ENCODE measurements at places on chromosomes 2 and 18. TPM values are rescaled to one million over a fixed set of nuclear protein-coding genes. Genes with fewer than 3 reads are reported as not detected.

- no peak for DNase-seq
Observed at GRCh38 chr2:5482929-5483331, 209.3 kb upstream of the SOX11 start.

GRCh38 chr2:119693967-119694366 lies 15.0 kb downstream of the TMEM177 start:
- DNase-seq = no peak

Gene MTERF4
- 25.3 TPM for total RNA-seq

DNA sequence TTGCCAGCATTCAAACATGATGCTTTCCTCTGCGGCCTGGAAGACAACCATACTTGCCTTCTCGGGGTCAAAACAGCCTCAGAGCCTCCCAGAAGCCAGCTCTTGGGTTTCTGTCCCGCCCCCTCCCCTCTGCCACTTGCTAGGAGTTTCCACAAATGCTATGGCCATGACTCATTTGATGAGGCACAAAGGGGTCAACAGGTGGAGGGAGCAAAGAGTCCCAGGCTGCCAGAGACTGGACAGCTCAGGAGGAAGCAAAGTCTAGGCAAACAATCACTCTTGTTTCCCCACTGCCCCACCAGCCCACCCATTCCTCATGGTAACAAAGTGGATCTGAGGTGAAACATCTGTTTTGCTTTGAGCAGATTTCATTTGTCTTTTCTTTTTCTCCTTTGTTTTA lies 551.1 kb downstream of the TNS1 start:
- DNase-seq = no peak

- no peak for DNase-seq
Observed at GRCh38 chr2:170818752-170819470, 2.2 kb downstream of the GAD1 start.

- no peak for DNase-seq
Observed at GRCh38 chr18:49997558-49997957, 184.2 kb upstream of the ACAA2 start.

- DNase-seq = peak; percentile 80
Observed at GRCh38 chr2:43611987-43612894, 16.4 kb upstream of the THADA start.

Gene TDRD15
- 1.7 TPM for total RNA-seq

GRCh38 chr2:131016826-131017741 lies 76.2 kb downstream of the FAM168B start:
- DNase-seq = no peak

Gene UGT1A6
- not detected for total RNA-seq

Gene FAM237A
- total RNA-seq = not detected

DNA sequence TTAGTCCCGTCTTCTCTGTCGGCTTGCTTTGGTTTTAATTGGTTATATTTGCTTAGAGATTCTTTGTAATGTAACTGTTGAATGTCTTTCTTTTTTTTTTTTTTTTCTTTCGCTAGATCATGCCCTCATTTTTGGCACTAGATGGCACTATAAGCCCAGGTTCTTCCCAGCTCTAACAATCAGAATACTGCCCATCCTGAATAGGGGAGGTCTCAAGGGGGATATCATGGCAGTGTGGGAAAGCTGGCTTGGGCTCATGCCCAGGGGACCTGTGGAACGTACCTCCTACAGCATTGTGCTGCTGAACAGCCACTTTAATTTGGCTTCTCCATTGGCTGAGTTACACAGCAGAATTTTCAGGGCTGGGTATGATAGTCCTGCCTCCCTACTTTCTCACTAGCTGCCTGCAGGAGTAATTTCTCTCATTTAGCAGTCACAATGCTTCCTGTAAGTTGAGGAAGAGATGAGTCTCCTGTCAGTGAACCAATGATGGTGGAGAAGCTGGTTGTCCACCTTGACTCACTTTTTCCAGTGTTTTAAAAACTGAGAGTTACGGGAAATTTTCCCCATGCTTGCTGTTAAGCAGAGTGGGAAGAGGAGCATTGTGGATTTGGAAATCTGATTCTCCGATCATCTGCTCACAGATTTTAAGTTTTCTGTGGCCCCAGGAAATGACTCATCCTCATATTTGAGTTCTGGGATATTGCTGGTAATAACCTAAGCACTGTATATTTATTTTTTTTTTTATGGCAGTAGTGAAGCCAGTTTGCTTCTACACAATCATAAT lies 47.2 kb downstream of the RAD51AP2 start:
- no peak for DNase-seq

Gene SLC35G4
- total RNA-seq = not detected

- no peak for DNase-seq
Observed at GRCh38 chr2:177667626-177668025, 275.1 kb downstream of the AGPS start.

- DNase-seq = no peak
Observed at GRCh38 chr2:161228511-161229240, 68.4 kb downstream of the TANK start.

DNA sequence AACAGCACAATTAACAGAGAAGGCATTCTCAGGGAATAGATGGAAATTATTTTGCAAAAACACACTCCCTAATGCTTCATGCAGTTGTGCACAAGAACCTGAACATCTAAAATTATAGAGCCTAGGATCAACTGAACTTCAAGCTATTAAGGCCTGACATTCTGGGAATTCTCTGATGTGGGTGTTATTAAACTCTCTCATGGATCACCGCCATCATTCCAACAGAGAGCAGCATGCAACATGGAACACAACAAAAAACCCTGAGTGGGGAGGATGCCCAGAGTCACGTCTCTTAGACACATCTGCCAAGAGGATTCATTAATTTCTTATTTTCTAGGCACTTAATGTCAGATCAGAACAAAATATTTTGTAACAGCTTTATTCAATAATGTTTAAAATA lies 543.8 kb downstream of the ERBB4 start:
- no peak for DNase-seq

DNA sequence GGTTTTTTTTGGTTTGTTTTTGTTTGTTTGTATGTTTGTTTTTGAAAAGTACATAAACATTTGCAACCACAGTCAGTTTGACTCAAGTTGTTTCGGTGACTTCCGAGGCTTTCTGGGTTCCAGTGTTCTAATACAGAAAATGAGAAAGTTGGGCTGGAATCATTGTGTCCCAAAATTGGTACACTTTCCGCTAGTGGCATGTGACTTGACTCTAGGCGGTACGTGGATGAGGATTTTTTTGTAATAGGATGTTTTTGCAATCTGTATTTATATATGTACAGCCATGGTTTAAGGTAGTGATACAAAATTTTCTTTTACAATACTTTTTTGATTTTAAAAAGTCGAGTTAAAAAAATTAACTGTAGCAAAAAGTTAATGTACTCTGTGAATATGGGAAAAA lies 1.7 kb downstream of the MFF start:
- DNase-seq = no peak

GRCh38 chr2:19225931-19226330 lies 132.5 kb downstream of the OSR1 start:
- DNase-seq = no peak

GRCh38 chr18:518081-518480 lies 17.6 kb upstream of the COLEC12 start:
- DNase-seq = no peak

DNA sequence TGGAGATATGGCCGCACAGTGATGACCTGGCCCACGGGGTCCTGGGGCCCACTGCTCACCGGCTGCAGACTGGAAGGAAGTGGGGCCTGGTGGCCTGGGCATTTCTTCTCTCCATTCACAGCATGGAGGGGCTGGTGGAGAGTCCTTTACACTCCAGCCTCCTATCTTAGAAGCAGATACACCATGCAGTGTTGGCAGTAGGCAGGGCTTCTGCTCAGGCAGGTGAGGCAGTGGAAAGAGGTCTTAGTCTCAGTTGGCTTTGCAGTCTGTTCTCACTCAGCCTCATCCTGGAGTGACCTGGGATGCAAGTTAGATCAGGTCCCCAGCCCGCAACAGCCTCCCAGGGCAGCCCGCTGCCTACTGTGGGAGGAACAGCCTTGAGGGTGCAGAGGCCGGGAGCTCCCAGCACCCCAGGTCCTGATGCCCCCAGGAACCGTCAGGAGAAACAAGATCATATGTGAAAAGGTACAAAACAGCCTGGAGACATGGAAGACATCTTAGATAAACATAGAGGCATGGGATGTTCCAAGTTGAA lies 45.8 kb upstream of the OTOS start:
- DNase-seq = no peak

DNA sequence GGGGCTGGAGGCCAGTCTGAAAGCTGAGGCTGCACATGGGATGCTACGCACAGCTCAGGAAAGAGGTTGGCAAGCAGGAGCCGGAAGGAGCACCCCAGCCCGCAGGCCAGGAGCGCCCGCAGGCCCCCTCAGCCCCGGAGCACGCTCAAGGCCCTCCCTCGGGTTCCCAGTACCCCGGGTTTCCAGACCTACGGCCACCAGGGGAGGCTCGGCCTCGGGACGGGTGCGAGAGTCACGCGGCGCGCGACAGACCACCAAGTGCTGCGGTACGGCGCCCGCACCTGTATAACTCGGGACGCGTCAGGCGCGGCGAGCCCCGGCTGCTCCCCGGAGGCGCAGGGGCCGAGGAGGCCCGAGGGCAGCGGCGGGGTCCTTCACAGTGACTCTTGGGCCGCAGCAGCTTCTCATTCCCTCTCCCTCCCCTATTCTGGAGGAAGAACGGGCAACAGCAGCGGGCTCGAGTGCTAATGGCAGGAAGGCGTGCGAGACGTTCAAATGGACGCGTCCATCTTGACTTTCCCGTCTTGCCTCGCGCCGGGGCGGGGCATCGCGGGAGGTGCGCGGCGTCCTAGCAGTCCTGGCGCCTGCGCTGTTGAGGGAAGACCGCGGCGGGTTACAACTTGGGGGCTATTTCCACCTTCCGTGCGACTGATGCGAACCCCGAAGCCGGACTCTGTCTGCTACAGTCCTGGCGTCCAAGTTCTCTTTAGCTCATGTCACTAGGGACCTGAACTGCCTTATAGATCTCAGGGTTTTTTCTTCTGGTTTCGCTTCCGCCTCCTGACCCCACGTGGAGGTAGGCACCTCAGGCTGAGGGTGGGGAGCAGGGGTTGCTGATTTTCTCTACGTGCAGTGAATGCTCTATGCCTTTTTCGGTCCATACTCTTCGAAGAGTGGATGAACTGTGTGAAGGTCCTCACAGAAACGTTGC lies at the start of gene ANAPC1:
TSS of gene ANAPC1 (minus strand) at position 533 of the 931 bp plus-strand sequence. CDS start 3,368 bp downstream, outside the sequence.
- peak; percentile 76 for DNase-seq

DNA sequence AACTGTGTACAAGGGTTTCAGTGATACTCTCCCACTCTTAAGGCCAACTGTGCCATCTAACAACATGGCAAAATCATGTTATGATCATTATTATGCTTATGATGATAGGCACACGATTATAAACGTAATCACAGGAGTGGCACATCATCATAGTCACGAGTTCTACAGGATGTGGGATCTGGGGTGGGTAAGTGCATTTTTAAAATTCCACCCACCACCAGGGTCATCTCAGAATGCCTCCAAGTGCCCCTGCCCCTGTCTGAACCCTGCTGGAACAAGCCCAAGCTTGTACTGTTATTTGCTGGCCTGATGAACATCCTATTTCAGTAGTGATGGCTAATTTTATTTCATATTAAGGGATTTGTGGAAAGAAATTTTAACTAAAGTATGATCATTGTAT lies 117.8 kb downstream of the PTPRM start:
- no peak for DNase-seq

DNA sequence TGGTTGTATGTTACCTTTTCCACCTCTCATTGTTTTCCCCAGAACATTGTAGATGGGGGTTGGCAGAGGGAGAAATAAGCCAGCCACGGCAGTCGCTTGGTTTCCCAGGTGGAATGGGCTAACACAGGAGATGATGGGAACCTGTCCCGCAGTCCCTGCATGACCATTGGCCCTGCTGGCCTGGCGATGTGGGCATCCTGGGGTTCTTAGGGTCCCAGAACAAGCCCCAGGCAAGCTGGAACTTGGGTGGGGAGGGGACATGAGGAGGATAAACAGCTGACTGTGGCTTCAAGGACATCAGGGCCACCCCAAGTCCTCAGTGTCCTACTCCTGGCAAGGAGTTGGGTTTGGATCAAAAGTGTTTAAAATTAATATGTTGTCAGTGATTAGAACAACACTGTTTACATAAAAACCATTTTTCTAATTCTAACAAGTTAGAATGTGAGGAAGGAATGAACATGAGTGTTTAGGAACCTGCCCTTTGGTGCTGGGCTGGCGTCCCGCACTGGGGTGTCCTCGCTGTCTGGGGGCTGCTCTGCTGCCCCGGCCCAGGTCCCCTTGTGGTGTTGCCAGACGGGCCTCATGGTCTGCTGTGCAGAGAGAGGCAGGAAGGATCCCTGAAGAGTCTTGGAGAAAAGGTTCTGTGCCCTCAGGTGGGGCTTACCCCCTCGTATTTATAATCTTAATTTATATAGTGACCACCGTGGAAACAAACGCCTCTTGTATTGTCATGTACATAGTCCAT lies 95.1 kb downstream of the USP40 start:
- no peak for DNase-seq

DNA sequence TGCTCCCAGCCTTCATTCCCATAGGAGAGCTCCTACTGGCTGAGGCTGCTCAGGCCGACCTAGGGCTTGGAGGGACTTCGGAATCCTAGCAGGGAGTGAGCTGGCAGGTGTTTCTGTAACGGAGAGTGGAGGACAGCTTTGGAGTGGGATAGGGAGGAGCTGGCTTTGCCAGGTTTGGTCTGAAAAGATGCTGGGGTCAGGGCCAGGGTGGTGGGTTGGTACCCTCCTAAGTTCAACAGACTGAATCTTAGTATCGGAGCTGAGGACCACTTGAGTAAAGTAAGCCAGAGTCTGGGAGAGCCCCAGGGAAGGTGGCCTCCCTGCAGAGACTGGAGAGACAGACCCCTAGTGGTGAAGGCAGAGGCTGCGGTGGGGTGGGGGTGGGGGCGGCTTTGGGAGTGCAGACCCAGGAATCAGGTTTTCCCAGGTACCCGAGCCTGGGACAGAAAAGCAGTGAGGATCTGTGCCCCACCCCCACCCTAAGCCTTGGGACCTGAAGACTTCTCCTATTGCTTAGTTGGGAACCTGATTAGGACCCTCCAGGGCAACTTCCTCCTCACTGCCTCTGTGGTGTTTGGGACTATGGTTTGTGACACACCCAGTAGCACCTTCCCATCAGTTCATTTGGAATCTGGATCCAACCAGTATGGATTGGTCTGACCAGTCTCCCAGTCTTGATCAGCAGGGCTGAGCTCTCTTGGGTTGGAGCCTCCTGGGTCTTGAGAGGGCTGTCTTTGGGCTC lies 3.0 kb downstream of the CNNM4 start:
- DNase-seq = no peak

All from right atrium auricular region (tissue), 2 donors.